Natural killer cell treated with Interleukin-12 subunit alpha and Interleukin-12 subunit beta and Interleukin-15 and Interleukin-18, amount 100 ng/mL, for 72 hours (primary cell): ENCODE measurements at places on chromosomes 3 and 15. TPM values are rescaled to one million over a fixed set of nuclear protein-coding genes. Genes with fewer than 3 reads are reported as not detected.
A peak's percentile ranks its signal among the peaks of the same experiment; 100 is the strongest.

Gene MYO5C
- total RNA-seq = 0.42 TPM

DNA sequence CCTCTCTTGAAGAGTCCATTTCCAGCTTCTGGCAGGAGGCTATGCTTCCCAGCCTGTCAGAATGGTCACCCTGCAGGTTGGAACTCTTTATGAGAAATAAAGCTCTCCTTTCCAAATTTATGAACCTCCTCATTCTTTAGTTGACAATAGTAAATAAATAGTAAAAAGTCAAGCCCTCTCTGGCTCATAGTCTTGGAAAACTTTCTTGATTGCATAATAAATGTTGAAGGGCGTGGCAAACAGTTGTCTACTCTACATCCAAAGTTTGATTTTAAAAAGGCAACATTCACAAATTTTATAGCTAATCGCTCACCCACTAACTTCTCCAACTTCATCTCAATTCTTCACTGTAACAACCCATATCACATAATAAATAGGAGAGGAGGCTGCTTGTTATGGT lies 58.8 kb downstream of the MCF2L2 start:
- no peak for DNase-seq

DNA sequence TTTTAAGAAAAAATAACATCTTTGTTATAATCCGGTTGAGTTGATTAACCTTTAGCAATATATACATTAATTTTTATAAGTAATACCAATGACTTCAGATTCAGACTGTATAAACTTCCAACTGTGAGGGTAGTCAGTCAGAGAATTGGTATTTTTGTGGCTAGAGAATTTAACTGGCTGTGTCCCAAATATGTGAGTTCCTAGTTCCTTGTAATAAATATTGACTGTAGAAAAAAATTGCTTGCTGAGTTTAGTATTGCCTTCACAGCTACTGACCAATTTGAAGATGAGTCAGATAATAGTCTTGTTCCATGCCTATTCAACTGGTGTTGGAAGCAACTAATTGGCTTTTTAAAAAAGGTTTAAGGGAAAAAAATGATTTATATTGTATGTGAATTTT lies 210.8 kb downstream of the GAP43 start:
- no peak for DNase-seq

DNA sequence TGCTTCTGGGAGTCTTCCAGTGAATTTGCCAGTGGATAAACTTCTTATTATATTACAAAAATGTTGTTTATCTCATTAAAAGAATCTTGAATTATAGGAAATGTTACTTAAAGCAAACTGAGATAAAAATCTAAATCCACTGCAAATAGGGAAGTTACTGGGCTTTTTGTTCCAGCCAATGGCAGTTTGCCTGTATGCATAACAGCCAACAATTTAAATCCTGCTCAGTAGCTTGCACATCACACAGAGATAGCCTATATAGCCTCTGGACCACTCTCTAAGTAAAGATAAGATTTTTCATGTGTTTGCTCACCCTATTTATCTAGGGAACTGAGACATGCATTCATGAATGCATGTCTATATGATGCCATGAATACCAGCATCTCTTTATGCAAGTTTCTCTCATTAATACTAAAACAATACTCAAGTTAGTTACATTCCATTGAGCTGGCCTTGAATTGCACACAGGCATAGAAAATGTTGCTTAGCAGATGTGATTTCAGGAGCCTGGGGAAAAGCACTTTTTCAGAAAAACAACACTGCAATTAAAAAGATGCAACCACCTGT lies 92.1 kb upstream of the GPR149 start:
- no peak for DNase-seq

GRCh38 chr15:70488002-70488605 lies 275.3 kb downstream of the UACA start:
- peak; percentile 81 for DNase-seq
